Central memory CD4-positive, alpha-beta T cell (primary cell): ENCODE measurements at places on chromosomes 16 and 17.

DNA sequence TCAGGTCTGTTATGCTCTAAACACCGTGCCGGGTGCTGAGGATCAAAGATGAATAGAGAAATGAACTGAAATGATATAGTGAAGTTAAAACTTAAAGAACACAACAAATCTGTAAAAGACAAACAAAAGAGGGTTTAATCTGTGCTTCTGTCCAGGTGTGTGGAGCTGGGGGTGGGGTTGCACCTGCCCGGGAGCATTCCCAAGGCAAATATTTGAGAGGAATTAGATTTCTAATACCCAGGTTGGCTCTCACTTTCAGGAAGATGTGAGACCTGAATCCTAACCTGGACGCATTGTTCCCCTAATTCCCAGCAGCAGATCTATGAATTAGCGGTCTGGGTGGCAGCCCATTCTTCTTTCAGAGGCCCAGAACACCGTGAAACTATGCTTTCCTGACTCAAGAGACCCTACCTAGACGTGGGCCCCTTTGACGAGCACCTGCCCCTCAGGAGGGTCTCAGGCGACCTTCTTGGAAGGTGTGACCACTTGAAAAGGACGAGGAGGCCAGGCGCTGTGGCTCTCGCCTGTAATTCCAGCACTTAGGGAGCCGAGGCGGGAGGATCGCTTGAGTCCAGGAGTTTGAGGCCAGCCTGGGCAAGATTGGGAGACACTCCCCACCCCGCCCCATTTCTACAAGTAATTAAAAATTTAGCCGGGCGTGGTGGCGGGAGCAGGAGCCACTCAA lies 677 bp upstream of the RANGRF start:
- no peak for DNase-seq

DNA sequence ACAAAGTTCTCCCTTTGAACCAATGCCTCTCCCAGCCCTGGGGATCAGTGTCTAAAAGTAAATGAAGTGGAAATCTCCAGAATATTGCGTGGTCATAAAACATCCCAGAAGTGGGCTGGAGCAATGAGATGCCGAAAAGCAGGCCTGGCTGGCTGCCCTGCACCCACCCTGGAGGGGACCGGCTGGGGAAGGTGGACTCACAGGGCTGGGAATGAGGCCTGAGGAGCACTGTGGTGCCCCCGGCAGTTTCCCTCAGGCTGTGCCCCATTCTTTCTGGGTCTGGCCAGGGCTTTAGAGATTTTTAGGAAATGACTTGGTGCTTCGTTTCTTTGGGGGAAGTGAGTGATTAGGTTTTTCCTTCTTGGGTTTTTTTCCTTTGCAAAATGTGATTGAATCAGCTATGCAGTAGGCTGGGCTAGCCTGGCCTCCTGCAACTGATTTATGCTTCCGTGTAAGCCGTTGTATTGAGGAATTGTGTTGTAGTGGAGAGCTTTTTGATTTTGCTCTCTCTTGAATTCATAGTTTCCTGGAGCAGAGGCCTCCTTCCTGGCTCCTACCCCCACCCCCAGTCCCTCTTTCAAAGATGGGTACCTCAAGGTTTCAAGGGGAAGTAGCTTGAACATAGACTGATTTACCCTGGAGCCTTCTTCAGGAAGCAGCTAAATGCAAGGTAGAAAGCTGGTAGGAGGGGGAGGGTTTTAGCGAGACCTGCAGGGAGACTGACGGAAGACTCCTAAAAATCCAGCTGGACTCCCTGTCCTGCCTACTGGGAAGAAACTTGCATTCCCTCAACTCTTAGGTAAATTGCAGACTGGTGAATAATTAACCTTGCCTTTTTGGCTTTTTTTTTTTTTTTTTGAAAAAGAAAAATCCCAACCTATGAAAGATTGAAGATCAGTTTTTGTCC lies 170.2 kb downstream of the RAB11FIP4 start:
- no peak for DNase-seq

GRCh38 chr17:74768069-74768762 lies 7.9 kb downstream of the NAT9 start:
- DNase-seq = no peak

- no peak for DNase-seq
Observed at GRCh38 chr16:58842156-58842555, 108.0 kb upstream of the GOT2 start.

DNA sequence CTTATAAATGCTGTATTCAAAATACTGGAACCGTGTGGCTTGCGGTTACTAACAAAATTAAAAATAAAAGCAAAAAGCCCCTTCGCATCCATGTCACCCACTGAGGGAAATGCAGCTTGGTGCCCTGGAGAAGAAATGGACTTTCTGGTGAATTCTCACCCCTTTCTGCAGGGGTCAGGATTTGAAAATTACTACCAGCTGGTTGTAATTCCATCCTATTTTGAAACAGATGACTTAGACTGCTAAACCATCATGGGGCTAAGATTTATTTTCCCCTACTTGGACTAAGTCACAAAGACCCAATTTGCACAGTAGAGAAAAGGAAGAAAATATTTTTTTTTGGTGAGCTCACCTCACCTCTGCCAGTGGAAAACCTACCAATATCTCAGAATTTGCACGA lies 111.4 kb upstream of the MYOCD start:
- no peak for DNase-seq

GRCh38 chr17:8726941-8727555 lies 17.6 kb downstream of the CCDC42 start:
- no peak for DNase-seq

DNA sequence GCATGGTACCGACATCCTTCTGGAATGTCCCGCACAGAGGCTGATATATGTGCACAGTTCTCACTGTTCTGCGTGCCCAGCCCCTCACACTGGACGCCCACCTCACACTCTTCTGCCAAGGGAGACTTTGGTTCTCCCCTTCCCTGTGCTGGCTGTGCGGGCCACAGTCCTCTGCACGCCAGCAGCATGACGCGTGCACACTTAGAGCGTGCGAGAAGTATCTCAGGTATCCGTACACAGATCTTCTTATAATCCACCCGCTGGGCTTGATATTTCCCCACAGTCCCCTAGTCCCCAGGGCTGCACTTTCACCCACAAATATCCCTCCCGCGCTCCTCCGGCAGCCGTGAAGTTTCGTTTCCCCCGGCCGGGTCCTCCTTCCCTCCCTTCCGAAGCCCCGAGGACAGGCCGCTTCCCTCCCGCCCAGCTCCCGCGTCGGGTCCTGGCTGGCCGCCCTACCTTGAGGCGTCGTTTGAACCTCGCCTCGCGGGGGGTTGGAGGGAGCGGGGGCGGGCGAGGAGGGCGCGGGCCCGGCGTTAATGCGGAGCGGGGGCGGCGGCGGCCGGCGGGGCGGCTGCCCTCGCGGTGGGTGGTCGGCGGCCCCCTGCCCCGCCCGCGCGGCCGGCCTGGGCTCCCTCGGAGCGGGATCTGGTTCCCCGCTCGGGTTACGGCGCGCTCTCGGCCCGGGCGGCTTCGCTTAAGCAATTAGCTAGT lies 5.0 kb upstream of the FOXF1 start:
- no peak for DNase-seq

DNA sequence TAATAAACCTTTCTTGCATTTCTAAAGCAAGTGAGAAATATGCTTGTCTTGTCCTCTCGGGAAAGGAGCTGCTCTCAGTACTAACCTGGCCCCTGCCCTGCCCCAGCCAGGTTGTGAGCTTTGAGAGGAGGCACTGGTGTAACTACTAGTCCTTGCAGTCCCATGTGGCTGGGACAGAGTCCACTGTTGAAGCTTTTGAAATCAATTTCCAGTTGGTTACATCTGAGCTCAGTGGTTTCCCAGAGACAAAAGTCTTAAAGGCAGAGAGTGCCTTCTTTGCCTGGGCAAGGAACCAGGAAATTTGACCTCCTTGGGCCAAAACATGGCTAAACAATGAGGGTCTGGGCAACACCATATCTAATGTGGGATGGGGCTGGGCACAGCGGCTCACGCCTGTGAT lies 48.7 kb downstream of the GSG1L start:
- DNase-seq = no peak

DNA sequence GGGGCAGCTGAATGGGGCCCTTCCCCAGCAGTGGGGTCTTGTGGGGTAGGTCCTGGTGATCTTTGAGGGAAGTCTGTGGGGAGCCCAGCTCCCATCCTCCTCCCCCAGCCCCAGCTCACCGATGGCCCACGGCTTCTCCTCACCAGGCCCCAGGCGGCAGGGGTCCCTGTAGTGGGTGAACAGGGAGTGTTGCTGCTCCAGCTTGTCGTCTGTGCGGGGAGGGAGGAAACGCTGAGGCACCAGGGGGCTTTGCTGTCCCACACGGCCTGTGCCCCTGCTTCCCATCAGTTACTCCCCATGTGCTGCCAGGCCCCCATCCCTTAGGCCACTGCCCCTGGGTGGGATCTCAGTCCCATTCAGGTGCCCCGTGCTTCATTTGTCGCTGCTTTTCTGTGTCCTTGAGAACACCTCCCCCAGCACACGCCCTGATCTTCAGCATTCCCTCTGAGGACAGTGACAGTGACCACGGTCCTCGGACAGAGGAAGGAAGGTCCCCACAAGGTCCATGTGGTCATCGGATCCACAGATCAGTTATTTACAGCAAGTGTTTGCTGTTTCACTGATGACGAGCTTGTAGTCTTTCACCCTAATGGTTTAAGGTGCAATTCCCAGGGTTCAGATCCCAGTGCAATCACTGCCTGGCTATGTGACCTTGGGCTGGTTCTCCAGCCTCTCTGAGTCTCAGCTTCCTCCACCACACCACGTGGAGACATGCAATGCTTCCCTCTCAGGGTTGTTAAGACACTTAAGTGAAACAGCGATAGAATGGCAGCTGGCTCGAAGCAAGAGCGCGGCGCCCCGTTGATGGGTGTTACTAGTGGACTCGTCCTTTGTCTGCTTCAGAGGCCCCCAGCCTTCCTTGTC lies 53.1 kb downstream of the PRMT7 start:
- DNase-seq = no peak

- DNase-seq = no peak
Observed at GRCh38 chr17:914561-914960, 65.0 kb downstream of the NXN start.

DNA sequence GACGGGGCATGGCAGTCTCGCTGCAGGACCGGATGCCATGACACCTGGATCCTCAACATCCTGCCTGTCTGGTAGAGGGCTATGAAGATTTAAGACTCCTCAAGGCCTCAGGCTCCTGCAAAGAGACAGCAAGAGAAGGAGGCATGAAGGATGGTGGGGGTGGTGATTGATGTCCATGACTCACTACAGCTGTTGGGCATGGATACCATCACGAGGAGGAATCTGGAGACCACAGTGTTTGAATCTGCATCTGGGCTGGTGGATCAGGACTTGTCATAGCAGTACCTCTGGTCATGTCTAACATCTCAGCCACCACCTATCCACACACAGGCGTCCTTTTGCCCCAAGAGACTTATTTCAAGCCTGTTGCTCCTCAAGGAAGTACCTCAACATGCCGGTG lies 50.2 kb upstream of the WSCD1 start:
- DNase-seq = no peak

- DNase-seq = no peak
Observed at GRCh38 chr17:67656494-67657203, 61.1 kb upstream of the NOL11 start.

GRCh38 chr16:89265647-89266046 lies 48.1 kb downstream of the ZNF778 start:
- no peak for DNase-seq

DNA sequence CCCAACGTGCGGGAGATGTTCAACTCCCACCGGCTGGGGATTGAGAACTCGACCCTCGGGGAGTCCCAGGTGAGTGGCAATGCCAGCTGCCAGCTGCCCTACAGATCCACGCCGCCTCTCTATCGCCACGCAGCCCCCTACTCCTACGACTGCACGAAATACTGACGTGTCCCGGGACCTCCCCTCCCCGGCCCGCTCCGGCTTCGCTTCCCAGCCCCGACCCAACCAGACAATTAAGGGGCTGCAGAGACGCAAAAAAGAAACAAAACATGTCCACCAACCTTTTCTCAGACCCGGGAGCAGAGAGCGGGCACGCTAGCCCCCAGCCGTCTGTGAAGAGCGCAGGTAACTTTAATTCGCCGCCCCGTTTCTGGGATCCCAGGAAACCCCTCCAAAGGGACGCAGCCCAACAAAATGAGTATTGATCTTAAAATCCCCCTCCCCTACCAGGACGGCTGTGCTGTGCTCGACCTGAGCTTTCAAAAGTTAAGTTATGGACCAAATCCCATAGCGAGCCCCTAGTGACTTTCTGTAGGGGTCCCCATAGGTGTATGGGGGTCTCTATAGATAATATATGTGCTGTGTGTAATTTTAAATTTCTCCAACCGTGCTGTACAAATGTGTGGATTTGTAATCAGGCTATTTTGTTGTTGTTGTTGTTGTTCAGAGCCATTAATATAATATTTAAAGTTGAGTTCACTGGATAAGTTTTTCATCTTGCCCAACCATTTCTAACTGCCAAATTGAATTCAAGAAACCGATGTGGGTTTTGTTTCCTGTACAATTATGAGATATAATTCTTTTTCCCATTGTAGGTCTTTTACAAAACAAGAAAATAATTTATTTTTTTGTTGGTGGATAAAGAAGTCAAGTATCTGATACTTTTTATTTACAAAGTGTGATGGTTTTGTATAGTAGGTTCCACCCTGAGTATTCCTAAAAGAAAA lies 2.3 kb downstream of the FOXC2 start:
- no peak for DNase-seq

DNA sequence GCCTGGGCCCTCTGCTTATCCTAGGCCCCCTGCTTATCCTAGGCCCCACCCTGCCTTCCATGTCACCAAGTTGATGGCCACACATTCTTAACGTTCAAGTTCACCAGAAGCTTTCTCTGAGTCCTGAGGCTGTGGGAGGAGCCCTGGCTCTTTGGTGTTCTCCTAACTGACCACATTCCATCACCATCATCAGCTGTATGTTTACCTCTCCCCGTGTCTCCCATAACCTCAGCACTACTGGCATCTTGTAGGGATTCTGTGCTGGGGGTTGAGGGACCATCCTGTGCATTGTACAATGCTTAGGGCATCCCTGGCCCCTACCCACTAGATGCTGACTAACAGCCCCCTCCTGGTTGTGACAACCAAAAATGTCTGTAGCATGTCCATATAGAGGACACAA lies 99.3 kb downstream of the NDE1 start:
- DNase-seq = no peak

DNA sequence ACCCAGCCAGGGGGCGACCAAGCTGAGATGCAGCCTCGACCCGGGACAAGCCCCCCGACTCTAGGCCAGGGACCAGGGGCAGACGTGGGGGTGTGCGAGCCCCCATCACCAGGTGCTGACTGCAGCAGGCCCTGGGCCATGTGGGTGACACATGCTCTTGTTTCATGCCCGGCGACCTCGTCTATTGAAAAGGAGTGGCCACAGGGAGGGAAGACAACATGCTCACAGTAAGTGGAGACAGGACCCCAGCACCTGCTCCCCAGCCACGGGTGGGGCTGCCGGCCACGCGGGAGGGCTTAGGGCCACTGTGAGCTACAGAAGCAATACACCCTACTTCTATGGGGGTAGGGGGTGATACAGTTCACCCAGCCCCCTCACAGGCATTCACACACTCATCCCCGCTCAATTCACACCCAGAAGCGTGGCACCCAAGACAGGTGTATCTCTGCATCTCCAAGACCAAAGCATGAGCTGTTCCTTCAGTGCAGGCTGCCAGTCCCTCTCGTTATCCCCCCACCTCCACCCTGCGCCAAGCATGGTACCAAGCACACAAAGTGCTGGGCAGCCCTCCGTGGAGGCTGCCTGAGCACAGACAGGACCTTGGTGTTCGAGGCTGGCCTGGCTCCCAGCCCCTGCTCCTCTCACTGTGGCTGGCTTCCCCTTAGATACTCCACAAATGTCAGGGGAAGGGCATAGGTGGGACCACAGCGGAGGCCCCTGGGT lies 13.6 kb downstream of the VASN start:
- no peak for DNase-seq

- DNase-seq = no peak
Observed at GRCh38 chr16:81694494-81695280, 84.4 kb upstream of the PLCG2 start.
